ENCODE measurements at places on chromosomes 4 and X.

- no peak for DNase-seq
Measured at GRCh38 chrX:118554511-118554910, 58.9 kb downstream of the DOCK11 start.

DNA sequence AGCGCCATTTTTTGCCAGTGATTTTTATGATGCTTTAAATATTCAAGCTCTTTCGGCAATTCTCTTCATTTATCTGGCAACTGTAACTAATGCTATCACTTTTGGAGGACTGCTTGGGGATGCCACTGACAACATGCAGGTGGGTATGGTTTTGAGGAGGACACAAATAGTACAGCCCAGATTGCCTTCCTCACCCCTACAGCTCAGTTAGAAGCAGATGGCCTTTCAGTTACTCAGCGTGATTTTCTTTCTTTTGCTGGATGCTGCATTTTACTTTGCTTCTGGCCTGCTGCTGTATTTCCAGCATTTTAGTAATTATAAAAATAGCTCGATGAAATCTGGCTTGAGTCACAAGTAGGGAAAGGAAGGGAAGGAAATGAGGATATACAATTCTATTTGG is 114.7 kb downstream of the SLC4A4 start:
- DNase-seq: peak; percentile 49

GRCh38 chr4:142168181-142168580 is 531.8 kb downstream of the IL15 start:
- no peak for DNase-seq

- DNase-seq: no peak
Measured at GRCh38 chrX:80388206-80388605, 32.0 kb upstream of the TENT5D start.

- no peak for DNase-seq
Measured at GRCh38 chr4:69060651-69061308, 35.5 kb upstream of the UGT2B7 start.

- no peak for DNase-seq
Measured at GRCh38 chr4:47839259-47839658, 1.4 kb upstream of the CORIN start.

- no peak for DNase-seq
Measured at GRCh38 chr4:71568131-71568530, 215.7 kb downstream of the GC start.

DNA sequence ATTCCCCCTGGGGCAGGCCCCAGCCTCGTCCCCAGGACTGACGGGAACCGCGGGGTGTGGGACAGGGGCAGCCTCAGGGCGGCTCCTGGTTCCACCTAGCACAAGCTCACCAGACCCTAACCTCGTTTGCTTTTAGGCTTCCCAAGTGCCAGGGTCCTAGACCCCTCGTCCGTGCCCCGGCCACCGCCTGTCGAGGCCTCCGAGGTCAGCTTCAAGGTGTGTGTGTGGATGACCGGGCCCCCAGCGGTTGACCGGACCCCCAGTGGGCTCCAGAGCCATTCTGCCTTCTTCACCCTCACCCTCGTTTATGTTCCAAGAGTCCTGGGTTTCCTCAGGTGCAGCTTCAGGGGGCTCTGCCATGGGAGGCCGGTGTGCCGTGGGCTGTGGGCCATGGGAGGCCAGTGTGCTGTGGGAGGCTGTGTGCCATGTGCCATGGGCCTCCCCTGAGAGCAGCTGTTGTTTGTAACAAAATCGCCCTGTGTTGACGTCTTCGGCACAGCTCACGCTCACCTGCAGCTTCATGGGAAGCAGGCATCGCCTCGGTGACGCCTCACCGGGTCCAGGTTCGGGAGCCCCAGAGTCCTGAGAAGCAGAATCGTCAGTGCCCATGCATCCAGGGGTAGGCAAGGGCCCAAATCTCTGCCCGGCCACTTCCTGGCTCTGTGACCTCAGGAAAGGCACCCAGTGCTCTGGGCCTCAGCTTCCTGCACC is 43.0 kb upstream of the HMX1 start:
- DNase-seq: no peak

DNA sequence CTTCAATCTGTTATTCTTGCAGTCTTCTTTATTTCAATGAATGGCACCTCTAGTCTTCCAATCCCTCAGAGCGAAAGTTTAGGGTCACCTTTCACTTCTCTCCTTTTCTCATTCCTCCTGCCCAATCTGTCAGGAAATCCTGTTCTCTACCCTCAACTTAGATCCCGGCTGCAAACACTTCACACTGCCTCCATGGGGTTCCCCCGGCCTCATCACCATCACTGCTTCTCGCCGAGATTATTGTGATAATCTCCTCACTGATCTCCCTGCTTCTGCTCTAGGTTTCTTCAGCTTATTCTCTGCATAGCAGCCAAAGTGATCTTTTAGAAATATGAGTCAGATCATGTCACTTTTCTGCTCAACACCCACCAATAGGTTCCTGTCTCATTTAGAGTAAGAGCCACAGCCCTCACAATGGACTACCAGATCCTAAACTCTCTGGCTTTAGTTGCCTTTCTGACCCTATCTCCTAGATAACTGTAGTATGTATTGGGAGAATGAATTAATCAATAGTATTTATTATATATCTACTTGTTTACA is 43.6 kb upstream of the TBC1D9 start:
- DNase-seq: no peak

DNA sequence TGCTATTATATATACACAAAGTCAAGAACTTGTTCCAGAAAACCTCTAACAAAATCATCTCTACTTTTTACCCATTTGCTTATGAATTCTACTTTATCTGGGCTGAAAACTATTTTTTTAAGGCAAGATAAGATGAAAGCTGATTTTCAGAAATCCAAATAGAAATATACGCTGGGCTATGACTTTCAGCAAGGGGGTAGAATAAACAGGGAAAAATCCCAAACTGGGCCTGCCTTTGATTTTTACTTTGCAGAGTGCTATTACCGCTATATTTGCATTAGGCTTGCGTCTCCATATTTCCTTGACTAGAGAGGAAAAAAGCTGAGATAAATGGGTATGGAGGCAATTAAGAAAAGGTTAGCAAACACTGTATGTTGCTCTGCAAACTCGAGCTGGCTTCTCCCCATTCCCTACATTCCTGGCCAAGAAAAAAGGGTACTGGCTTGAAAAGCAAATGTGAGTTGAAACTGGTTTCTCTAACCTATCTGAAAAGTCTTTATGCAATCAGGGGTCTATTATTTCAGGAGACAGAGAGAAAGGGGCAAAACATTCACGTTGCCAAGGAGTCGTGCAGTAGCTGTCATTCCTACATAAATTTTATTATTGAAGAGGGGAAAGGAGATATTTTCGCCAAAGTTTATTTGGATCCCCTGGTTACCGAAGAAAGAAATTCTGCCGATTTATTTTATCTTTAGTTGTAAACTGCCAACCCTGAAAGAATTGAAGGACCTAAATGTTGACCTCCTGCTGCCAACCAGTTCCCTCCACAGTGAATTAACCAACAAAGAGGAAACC is 2.2 kb downstream of the TMEM47 start:
- DNase-seq: peak; percentile 60

GRCh38 chr4:24364852-24365251 is 219.5 kb downstream of the DHX15 start:
- no peak for DNase-seq

GRCh38 chr4:75249739-75250138 is 264.5 kb downstream of the RCHY1 start:
- DNase-seq: no peak

DNA sequence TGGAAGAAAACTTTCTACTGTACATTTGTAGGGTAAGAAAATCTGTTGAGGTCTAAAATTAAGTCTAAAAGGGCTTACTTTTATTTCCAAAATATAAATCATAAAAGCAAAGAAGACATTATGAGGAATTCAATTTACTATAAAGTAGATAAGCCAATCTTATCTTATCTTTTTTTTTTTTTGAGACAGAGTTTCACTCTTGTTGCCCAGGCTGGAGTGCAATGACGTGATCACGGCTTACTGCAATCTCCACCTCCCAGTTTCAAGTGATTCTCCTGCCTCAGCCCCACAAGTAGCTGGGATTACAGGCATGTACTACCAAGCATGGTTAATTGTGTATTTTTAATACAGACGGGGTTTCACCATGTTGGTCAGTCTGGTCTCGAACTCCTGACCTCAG is 166.9 kb downstream of the NR3C2 start:
- no peak for DNase-seq

- DNase-seq: peak; percentile 41
Measured at GRCh38 chr4:162347842-162348213, 184.0 kb upstream of the FSTL5 start.

All from lung (tissue), 17 donors.